ENCODE measurements at places on chromosomes 11 and 22. TPM values are rescaled to one million over a fixed set of nuclear protein-coding genes. Genes with fewer than 3 reads are reported as not detected.

SYTL2 gene
- 1.5 TPM for total RNA-seq

PEX26 gene
- total RNA-seq, result 17.5 TPM

OR6T1 gene
- not detected for total RNA-seq

TRIOBP gene
- total RNA-seq, result 105 TPM

APOL6 gene
- 1.2 TPM for total RNA-seq

OR2D2 gene
- 0.47 TPM for total RNA-seq

HTR3A gene
- not detected for total RNA-seq

Data from endothelial cell of coronary artery (primary cell).